HT-29 (cell line): ENCODE measurements at places on chromosomes 6 and 20.

- peak; percentile 24 for DNase-seq
Observed at GRCh38 chr6:150293423-150294173, 75.2 kb upstream of the IYD start.

- DNase-seq = no peak
Observed at GRCh38 chr6:86782328-86782727, 155.0 kb upstream of the HTR1E start.

- DNase-seq = peak; percentile 62
Observed at GRCh38 chr6:170152989-170153388, 137.9 kb downstream of the DLL1 start.

DNA sequence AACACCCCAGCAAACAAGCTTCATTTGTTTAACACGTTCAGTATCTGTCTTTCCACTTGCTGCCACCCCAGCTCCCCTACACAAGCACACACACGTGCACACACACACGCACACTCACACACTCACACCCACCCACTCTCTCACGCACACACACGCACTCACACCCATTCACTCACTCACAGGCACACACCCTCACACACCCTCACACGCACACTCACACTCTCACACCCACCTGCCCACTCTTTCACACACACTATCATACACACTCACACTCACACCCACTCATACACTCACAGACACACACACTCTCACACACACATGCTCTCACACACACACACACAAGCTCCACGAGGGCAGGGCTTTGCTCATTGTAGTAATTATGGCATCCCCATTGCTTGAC lies 378.8 kb upstream of the SULF2 start:
- DNase-seq = no peak

DNA sequence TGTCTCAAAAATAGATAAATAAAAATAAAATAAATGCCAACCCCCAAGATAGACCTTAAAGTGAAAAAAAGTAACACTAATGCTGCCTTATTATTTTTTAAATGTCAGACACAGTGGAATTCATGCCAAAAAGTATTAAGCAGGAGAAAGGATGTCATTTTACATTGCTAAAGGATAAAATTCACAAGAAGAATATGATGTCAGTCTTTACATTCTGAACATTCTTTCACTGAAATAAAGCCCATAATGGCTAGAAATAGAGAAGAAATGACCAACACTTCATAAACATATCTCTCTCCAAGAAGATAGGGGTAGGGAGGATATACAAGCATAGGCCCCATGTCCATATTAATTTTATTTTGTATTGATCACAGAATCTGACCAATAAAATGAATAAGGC lies 47.4 kb downstream of the SLC23A2 start:
- DNase-seq = no peak

DNA sequence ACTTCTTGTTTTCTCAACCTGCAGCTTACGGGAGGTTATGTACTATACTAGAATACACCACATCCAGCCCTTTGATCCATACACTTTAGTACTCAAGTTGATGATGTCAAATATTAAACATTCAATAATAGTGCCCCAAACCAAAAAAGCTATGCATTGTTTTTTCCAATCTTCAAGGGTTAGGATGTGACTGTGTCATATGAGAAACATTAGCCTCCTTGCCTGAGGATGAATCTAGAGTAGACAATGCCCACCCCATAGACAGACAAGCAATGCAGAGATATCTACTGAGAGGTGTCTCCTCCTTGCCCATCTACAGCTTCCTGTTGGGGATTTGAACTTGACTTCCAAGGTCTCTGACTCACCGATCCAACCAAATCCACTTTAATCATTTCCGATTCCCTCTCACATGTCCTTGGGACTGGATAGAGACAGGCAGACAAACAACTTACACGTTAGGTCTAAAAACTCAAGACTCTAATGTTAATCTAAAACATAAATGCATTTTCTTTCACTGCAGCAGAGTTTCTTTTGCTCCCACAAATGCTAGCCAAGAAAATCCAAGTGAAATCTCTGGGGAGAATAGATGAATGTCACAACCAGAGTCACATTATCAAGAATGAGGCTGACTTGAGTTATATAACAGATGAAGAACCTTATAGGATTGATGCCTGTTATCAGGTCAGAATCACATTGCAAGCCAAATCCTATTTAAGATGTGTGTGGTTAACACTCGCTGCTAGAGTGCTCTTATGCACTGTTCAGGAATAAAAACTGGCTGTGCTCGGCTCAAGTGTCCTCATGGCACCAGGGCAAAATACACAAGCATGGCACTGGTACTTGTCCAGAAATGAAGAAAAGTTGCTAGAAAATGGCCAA lies 75.5 kb upstream of the TNFAIP3 start:
- no peak for DNase-seq
